ENCODE measurements at places on chromosomes 4 and X.
A peak's percentile ranks its signal among the peaks of the same experiment; 100 is the strongest.

GRCh38 chr4:87304745-87305432 is 17.8 kb downstream of the HSD17B13 start:
- peaks cover 16% of the 10 kb centered on the region for H3K4me1 ChIP-seq
- H3K27me3 ChIP-seq = no peaks in the 10 kb centered on the region
- no peak overlapping the region for H3K4me3 ChIP-seq
- H3K27ac ChIP-seq = peak overlapping the region; percentile 7
- DNase-seq = no peak
- H3K36me3 ChIP-seq = no peaks in the 10 kb centered on the region

DNA sequence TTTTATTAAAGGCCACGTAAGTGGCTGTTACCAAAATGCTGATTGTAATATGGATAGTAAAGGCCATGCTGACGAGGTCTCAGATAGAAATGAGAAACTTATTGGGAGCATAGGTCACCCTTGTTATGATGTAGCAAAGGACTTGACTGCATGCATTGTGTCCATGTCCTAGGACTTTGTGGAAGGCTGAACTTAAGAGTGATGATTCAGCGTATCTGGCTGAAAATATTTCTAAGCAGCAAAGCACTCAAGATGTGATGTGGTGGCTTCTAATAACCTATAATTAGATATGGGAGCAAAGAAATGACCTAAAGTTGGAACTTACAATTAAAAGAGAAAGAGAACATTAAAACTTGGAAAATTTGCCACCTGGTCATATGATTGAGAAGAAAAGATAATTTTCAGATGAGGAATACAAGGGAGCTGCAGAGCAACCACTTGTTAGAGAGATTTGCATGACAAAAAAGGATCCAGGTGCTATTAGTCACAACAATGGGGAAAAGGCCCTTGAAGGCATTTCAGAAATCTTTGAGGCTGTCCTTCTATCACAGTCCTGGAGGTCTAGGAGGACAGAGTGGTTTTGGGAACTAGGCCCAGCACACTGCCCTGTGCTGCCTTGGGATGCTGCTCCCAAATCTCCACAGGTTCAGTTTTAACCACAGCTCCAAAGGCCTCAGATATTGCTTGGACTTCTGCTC is 793.7 kb upstream of the LCORL start:
- H3K4me3 ChIP-seq = no peak overlapping the region
- no peaks in the 10 kb centered on the region for H3K4me1 ChIP-seq
- no peak overlapping the region for H3K27ac ChIP-seq
- no peaks in the 10 kb centered on the region for H3K36me3 ChIP-seq
- H3K27me3 ChIP-seq = no peaks in the 10 kb centered on the region

DNA sequence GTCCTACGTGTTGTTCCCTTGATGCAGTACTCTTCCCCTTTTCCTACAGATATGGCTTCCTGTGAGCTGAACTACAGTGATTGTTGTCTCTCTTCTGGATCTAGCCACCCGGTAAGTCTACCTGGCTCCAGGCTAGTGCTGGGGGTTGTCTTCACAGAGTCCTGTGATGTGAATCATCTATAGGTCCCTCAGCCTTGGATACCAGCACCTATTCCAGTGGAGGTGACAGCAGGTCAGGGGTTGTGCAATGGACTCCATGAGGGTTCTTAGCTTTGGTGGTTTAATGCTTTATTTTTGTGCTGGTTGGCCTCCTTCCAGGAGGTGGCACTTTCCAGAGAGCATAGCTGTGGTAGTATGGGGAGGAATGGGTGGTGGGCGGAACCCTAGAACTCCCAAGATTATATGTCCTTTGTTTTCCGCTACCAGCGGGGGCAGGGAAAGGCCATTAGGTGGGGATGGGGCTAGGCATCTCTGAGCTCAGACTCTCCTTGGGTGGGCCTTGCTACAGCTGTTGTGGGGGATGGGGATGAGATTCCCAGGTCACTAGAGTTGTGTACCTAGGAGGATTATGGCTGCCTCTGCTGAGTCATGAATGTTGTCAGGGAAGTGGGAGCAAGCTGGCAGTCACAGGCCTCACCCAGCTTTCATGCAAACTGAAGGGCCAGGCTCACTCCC is 121.4 kb upstream of the ANKRD50 start:
- no peak overlapping the region for H3K27ac ChIP-seq
- no peaks in the 10 kb centered on the region for H3K4me1 ChIP-seq
- H3K4me3 ChIP-seq = no peak overlapping the region
- no peaks in the 10 kb centered on the region for H3K27me3 ChIP-seq
- peaks cover 2% of the 10 kb centered on the region for H3K36me3 ChIP-seq
- no peak for DNase-seq

- no peak overlapping the region for H3K27ac ChIP-seq
- no peaks in the 10 kb centered on the region for H3K36me3 ChIP-seq
- peaks cover 10% of the 10 kb centered on the region for H3K4me1 ChIP-seq
- no peak for DNase-seq
- no peaks in the 10 kb centered on the region for H3K27me3 ChIP-seq
- no peak overlapping the region for H3K4me3 ChIP-seq
Measured at GRCh38 chrX:15158350-15158735, 111.5 kb downstream of the ASB9 start.

- H3K4me3 ChIP-seq = peak overlapping the region; percentile 95
- H3K27ac ChIP-seq = peak overlapping the region; percentile 54
- no peaks in the 10 kb centered on the region for H3K36me3 ChIP-seq
- H3K27me3 ChIP-seq = peaks cover 42% of the 10 kb centered on the region
- DNase-seq = no peak
Measured at GRCh38 chr4:148441624-148441985, 609 bp downstream of the NR3C2 start.

DNA sequence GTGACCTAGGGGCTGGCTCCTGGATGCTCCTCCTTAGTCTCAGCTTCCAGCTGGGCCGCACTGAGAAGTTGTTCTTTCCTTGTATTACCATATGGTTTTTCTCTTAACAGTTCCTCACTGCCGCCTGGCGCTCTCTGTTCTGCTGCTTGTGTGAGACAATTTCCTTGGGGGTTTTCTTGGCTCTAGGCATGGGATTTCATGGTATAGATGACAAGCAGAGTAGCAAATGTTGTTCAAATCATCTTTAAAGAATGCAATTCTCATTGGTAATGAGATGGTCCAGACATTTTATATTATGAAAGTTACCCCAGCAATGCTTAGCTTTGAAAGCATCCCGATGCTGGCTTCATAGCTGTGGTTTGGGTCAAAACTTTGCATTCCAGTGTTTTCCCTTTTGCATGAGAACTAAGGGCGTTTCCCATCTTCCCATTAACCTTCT is 37.6 kb downstream of the SEPTIN11 start:
- H3K4me1 ChIP-seq = peaks cover 39% of the 10 kb centered on the region
- no peak for DNase-seq
- peak overlapping the region; percentile 73 for H3K27ac ChIP-seq
- H3K36me3 ChIP-seq = peaks cover 6% of the 10 kb centered on the region
- no peak overlapping the region for H3K4me3 ChIP-seq

- DNase-seq = no peak
- no peaks in the 10 kb centered on the region for H3K4me1 ChIP-seq
- H3K27me3 ChIP-seq = no peaks in the 10 kb centered on the region
- H3K4me3 ChIP-seq = no peak overlapping the region
- H3K36me3 ChIP-seq = peaks cover 4% of the 10 kb centered on the region
Measured at GRCh38 chrX:31483336-31483735, 411.5 kb upstream of the FTHL17 start.

- no peak for DNase-seq
- H3K27me3 ChIP-seq = no peaks in the 10 kb centered on the region
Measured at GRCh38 chr4:89939994-89940393, 45.3 kb downstream of the MMRN1 start.

DNA sequence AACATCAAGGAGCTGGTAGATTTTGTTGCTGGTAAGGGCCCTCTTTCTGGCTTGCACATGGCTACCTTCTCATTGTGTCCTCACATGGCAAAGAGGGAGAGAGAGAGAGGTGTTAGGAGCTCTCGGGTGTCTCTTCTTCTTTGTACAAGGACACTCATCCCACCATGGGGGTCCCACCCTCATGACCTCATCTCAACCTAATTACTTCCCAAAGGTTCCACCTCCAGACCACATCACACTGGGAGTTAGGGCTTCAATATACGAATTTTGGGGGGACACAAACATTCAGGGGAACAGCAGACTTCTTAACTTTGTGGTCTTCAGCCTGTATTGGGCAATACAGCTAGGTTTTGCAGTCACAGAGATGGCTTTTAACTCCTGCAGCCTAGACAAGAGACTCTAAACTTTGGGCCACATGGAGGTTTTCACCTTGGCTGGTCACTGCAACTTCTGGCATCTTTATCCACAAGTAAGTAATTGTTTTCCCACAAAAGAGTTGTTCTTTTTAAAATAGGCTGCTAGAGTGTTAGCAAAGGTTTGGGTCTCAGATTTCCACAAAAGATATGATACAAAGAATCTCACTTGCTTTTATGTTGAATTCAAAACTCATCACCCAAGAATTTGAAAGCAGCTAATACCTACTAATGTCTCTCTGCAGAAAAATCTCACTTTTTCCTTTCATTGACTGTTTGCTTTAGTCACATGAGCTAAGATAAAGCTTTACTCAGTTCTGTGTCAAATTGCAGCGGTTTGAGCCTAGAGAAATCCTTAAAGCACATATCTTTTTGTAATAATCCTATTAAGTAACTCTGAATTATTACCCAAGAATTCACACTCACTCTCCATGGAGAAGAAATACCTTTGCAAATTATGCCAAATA is 39.6 kb upstream of the BBS12 start:
- H3K36me3 ChIP-seq = no peaks in the 10 kb centered on the region
- H3K27ac ChIP-seq = no peak overlapping the region
- no peak for DNase-seq
- H3K4me3 ChIP-seq = no peak overlapping the region

DNA sequence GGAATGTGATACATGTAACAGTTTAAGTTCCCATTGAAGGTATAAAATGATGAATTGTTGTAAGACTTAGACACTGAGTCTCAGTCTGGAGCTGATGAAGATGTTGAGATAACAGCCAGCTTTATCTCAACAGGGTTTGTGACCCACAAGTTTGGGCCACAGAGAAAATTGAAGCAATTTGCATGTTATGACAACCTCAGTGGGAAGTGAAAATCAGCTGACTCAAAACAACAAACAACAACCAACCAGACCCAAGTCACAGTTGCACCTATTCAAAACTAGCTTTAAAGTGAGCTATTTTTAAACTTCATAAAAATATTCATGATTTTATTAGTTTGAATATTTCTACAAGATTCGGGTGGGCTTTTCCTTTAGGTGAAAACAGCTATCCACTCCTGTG is 8.0 kb downstream of the SFRP2 start:
- DNase-seq = no peak
- no peak overlapping the region for H3K4me3 ChIP-seq
- H3K36me3 ChIP-seq = no peaks in the 10 kb centered on the region
- H3K27me3 ChIP-seq = peaks cover 14% of the 10 kb centered on the region
- H3K27ac ChIP-seq = no peak overlapping the region

DNA sequence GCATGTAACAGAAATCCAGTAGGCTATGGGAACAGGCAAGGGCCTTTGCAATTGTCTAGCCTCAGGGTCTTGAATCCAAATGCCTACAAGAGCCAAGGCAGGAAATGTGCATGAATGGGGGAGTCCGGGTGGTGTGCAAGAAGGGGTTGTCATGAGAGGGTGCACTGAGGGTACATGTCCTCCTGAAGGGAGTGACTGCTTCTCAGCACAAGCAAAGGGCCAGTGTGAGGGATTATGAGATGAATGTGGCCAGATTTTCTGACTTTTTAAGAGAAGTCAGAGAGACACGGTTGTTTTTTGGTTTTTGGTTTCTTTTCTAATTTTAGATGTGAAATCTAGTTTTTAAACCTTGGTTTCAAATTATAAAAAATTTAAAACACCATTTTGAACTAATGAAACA is 76.5 kb upstream of the LSM6 start:
- no peak overlapping the region for H3K27ac ChIP-seq
- no peak for DNase-seq
- peaks cover 8% of the 10 kb centered on the region for H3K4me1 ChIP-seq
- H3K36me3 ChIP-seq = no peaks in the 10 kb centered on the region
- H3K4me3 ChIP-seq = no peak overlapping the region
- H3K27me3 ChIP-seq = no peaks in the 10 kb centered on the region

DNA sequence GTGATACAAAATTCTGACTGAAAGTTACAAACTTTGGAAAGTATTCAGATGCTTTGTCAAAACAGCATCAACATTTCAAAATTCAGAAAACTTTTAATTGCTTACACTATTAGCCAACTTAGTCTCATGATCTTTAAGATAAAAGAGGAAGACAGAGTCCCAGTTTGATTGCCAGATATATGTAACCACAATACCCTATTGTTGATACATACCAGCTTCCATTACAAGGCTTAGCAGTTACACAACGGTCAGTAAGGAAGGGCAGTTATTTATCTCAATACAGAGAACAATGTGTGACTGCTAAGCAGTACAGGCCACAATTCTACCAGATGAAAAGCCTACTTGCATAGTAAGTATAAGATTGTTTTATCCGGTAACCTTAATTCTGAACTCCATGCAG is 138.4 kb downstream of the SPANXN3 start:
- no peak for DNase-seq
- H3K4me3 ChIP-seq = no peak overlapping the region
- H3K27ac ChIP-seq = no peak overlapping the region
- peaks cover 1% of the 10 kb centered on the region for H3K36me3 ChIP-seq

GRCh38 chr4:100682477-100683218 is 164.8 kb upstream of the EMCN start:
- H3K4me3 ChIP-seq = no peak overlapping the region
- H3K27me3 ChIP-seq = no peaks in the 10 kb centered on the region
- no peak overlapping the region for H3K27ac ChIP-seq
- H3K4me1 ChIP-seq = no peaks in the 10 kb centered on the region
- no peaks in the 10 kb centered on the region for H3K36me3 ChIP-seq

DNA sequence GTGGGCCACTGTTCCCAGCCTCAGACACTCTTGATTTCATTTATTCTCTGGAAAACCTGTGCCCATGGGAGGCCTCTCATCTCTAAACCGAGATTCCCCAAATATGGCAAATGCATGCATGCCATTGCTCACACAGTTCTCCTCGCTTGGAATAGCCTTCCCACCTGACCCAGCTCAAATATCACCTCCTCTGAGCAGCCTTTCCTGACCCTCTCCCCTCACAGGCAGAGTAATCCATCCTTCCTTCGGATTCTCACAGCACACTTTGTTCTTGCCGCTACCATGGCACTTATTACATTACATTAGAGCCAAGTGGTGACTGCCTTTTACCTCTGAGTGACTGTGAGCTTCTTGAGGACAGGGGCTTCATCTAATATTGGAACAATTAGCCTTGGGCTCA is 209.5 kb downstream of the HS6ST2 start:
- no peak overlapping the region for H3K27ac ChIP-seq
- H3K36me3 ChIP-seq = no peaks in the 10 kb centered on the region
- no peak overlapping the region for H3K4me3 ChIP-seq
- DNase-seq = no peak
- H3K4me1 ChIP-seq = peaks cover 19% of the 10 kb centered on the region

- no peak overlapping the region for H3K4me3 ChIP-seq
- no peak for DNase-seq
- no peaks in the 10 kb centered on the region for H3K27me3 ChIP-seq
- peaks cover 35% of the 10 kb centered on the region for H3K36me3 ChIP-seq
Measured at GRCh38 chr4:84852081-84852480, 114.4 kb downstream of the WDFY3 start.

GRCh38 chr4:75630937-75631329 is 605 bp upstream of the CDKL2 start:
- peaks cover 4% of the 10 kb centered on the region for H3K27me3 ChIP-seq
- no peaks in the 10 kb centered on the region for H3K36me3 ChIP-seq
- peaks cover 6% of the 10 kb centered on the region for H3K4me1 ChIP-seq
- no peak for DNase-seq
